ENCODE measurements at places on chromosomes 1 and 21. TPM values are rescaled to one million over a fixed set of nuclear protein-coding genes. Genes with fewer than 3 reads are reported as not detected.

DNA sequence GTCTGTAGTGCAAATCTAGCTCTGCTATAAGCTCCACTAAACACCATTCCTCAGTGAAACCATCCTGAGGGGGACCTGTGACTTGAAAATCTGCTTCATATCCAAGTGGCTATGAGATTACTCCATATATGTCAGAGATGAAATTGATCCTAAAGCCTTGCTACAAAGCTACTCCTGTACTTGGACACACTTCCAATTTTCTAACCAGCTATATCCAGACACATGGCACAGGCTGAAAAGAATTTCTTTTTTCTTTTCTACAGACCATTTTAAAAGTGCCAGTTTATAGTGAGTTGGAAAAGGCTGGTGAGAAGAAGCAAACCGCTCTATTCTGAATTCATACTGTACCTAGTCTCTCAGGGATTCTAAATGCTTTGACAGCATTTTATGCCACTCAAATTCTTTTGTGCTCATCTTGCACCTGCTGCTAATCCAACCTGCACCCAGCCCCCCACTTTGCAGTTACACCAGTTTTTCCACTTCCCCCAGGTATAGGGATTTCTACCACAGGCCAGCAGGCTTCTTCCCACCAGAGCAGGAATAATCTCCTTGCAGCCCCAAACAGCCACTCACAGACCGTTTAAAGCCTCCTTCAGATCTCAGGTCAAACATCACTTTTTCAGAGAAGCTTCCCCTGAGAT lies 112.5 kb downstream of the RERE start:
- DNase-seq = no peak

- DNase-seq = no peak
Observed at GRCh38 chr1:109764561-109765482, 1.1 kb upstream of the EPS8L3 start.

GRCh38 chr1:174999936-175000696 lies at the start of gene CACYBP:
Gene CACYBP (plus strand): TSS chr1:174999947. CDS start chr1:175000181, 234 bp downstream.
- DNase-seq = peak; percentile 50

GRCh38 chr1:212968368-212968863 lies 18.1 kb downstream of the VASH2 start:
- no peak for DNase-seq

BEND5 gene
- total RNA-seq = 1.9 TPM

GRCh38 chr1:52098139-52098871 lies 42.2 kb downstream of the BTF3L4 start:
- no peak for DNase-seq

GRCh38 chr1:2526824-2527555 lies 594 bp upstream of the PANK4 start:
- peak; percentile 25 for DNase-seq

DNA sequence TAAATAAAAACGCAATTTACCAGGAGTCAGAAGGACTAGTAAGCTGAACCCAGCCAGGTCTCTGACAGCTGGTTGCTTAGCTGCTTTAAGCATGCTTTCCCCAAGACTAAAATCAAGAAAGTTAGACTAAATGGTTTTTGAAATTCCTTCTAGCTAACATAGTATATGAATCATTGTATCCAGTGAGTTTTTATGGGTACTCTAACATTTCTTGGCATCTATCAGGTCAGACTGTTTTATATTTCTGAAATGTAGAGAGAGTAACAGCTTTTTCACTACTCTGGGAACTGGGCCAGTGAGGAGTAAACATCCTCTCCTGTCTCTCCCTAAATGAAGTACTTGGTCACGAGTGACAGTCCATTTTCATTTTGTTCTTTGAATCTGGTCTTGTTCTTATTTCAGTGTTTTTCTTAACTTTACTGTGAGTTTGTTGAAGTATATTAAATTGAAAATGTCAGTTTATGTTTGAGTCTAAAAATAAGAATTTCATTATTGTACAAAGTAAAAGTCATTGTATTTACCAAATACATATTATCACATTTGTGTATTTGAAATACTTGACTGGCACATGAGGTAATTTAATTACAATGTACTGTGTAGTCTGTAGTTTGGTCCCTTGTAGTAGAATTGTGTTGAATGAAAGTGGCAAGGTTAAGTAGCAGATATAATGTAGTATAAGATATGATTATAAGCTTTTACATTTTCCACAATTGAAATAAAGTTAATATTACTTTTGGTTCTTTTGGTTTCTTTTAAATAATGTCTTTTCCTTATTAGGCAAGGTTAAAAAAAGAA lies 47.6 kb downstream of the PKN2 start:
- peak; percentile 87 for DNase-seq

DUSP23 gene
- 34.0 TPM for total RNA-seq

DNA sequence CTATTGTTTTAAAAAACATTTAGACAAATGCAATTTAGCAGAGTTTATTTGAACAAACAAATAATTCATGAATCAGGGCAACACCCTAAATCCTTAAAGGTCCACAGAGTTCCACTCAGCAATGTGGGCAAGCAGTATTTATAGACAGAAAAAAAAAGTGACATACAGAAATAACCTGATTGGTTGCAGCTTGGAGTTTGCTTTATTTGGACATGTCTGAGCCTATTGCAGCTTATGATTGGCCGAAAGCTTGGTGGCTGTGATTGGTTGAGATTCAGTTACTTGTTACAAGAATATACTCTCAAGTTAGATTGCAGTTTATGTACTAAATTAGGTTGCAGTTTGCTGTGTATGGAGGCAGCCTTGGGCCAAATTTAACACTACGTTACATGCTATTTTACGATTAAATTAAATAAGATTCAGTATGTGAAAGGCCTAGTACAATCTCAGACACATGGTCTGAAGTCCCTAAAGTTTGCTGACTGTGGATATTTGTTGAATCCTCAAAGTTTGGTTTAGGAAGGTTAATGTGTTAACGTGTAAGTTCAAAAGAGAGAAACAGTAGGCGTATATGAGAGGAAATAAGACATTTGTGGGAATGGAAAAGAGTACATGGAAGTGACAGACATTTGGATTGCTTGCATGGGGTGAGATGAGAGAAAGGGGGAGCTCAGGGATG lies 6.9 kb upstream of the CAMSAP2 start:
- no peak for DNase-seq

DNA sequence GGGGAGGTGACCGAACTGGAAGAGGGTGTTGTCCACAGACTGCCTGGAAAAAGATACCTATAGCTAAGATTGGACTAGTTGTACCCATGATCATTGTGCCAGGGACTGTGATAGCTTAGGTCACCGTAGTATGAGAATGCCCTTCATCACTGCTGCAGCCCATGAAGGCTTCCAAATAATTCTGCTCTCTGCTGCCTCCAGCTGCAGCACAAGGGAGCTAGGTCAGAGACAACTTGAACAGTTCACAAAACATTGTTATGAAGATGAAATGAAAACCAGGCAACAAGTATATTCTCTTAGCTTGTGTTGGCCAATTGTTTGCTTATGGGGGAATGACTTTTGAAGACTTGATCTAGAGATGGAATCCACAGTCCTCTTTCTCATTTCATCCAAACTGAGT lies 246.7 kb downstream of the MRPL39 start:
- no peak for DNase-seq

DNA sequence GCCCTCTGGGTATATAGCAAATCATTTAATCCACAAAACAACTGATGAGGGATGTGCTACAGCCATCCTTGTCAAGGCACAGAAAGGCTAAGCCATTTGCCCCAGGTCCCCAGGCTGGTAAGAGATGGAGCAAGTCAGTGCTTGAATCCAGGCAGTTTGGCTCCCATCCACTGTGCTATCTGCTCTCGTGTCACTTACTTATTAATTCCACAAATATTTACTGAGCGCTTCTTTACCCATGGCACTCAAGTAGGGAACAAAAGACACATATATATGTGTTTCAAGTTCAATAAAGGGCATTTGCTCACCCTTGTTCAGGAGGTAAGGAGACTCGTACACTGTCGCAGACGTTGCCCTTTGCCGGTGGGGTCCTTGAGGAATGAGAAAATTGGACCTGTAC lies 38.6 kb upstream of the MPZL1 start:
- DNase-seq = no peak

- no peak for DNase-seq
Observed at GRCh38 chr1:19165501-19165900, 44.6 kb downstream of the UBR4 start.

DNA sequence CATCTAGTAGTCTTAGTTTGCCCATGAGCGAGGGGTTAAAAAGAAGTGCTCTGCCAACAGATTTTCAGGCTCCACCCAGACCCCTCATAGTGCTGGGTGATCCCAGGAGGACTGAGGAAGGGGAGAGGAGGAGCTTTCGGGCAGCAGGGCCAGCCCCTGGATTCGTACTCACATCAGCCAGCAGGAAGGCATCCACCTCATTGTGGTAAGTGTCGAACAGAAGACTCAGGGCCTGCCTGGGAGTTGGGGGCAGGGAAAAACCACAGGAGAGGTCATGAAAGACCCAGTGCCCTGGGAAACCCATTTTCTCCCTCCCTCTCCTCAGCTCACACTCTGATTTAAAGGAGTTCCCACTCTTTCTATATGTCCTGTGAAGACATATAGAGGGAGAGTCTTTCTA lies 34.9 kb downstream of the PIK3C2B start:
- DNase-seq = no peak

- DNase-seq = no peak
Observed at GRCh38 chr21:43467785-43468184, 40.9 kb upstream of the SIK1 start.

All from renal cortical epithelial cell (primary cell).